ENCODE measurements at places on chromosomes 11 and 22.

- no peak for DNase-seq
Measured at GRCh38 chr22:49827853-49828598, at the start of gene BRD1. TSS of gene BRD1 (minus strand) at chr22:49827873. CDS start at chr22:49824317, 3,556 bp downstream.

GRCh38 chr11:92455210-92455790, 230.7 kb downstream of the FAT3 start:
- no peak for DNase-seq

DNA sequence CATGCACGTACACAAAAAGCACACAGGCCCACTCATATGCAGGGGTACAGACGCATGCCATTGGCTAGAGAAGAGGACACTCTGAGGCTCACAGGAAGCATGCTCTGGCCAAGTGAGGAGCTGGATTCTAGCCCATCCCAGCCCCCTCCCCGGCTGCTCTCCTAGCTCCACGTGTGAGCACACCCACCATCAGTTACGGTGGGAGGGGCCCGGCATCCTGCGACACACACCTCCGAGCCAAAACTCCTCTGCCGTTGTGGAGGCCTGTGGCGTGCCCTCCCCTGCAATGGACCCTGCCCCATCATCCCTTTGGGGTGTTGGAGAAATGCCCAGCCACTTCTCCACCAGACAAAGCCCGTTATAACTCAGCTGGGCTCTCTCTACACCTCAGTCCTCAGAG, 15.1 kb upstream of the IGSF9B start:
- DNase-seq: no peak

- no peak for DNase-seq
Measured at GRCh38 chr11:12671370-12671769, 2.9 kb upstream of the TEAD1 start.

DNA sequence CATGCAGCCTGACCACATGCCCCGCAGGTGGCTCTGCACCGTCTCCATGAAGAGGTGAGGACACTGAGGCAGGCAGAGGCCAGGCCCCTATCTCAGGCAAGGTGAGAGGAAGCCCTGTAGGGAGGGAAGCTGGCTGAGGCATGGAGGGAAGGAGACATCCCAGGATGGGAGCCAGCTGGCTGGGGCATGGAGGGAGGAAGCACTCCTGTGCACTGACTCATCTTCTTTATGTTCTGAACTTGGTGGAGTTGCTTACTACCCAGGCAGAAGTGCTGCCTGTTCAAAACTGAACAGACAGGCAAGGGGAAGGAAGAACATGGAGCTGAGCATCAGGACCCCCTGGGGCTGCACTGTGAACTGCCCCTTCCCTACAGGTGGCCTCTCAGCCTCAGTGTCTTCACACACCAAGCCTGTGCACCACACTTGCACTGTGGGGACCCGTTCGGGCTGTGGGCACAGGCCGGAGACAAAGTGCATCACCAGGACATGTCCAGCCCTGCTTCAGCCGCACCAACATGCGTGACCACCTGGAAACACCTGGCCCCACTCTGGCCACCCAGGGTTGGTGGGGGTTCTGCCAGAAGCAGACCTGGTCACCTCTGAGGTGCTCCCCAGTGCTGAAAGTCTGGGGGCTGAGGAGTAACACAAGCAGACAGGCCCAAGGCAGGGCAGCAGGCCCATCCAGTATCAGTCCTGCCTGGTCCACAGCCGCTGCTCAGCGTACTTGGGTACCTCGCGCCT, 55.5 kb downstream of the DGCR2 start:
- DNase-seq: no peak

GRCh38 chr22:50739279-50739691, 1.3 kb downstream of the ACR start:
- no peak for DNase-seq

DNA sequence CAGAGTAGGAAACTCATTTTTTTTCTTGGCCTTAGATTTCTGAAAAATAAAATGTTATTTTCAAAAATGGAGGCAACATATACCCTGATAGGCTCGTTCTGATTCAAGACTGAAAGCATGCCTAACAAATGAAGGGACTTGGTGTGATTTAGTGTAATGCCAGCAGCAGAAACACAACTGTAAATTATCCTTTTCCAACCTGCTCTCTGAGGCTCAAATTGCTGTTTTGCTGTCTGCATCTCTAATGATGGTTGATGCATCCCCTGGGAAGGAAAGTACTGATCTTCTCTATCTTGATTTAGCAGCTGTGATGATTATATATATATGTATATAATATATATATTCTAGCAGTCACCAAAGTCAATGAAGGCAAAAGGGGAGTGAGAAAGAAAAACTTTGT, 537.2 kb upstream of the API5 start:
- DNase-seq: no peak

DNA sequence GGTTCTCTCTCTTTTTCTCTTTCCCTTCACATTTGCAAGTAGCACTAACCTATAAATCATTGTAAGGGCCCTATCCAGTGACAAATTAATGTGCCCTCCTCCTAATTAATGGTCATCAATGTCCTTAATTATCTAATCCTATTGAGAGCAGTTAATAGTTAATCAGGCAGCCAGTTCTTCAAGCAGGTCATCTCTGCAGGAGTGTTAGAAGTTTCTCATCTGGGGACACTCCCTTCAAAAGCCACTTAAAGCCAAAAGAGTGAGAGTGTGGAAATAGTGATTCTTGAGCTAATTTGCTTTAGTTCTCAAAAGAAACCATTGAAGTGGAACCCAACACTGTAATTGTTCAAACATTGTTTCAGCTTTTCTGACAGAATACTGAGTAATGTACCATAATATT, 141.6 kb downstream of the ELP4 start:
- DNase-seq: no peak
